RCC 7860 (cell line): ENCODE measurements at places on chromosomes 2 and 18.

- DNase-seq = peak; percentile 15
Observed at GRCh38 chr18:12287684-12288402, 20.2 kb upstream of the TUBB6 start.

GRCh38 chr18:55795101-55795669 is 207.2 kb upstream of the TCF4 start:
- no peak for DNase-seq

DNA sequence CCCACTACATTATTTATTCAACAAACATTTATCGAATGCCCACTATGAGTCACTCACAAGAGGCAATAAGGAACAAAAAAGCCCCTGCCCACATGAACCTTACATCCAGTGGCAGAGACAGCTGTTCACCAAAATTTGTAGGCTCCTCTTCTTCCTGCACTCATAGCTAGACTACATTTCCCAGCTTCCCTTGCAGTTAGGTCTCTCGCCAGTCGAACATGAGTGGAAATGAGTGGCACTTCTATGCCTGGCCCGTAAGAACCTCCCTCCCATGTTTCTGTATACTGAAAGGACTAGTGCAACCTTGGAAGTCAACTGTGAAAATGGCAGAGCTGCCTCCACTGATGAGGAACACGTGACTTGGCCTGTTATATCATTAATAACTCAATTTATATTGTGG is 19.4 kb upstream of the NCOA1 start:
- DNase-seq = no peak

- DNase-seq = no peak
Observed at GRCh38 chr2:23297112-23297511, 87.9 kb upstream of the KLHL29 start.

GRCh38 chr18:52582516-52582915 is 242.5 kb downstream of the DCC start:
- no peak for DNase-seq
